Sciatic nerve (tissue), 2 donors: ENCODE measurements at places on chromosomes 12 and 14. TPM values are rescaled to one million over a fixed set of nuclear protein-coding genes. Genes with fewer than 3 reads are reported as not detected.

Gene CELA1
- total RNA-seq = not detected

Gene KITLG
- 32.1 TPM for total RNA-seq

Gene WNT1
- not detected for total RNA-seq

- DNase-seq = no peak
Observed at GRCh38 chr12:28059668-28060067, 87.1 kb upstream of the PTHLH start.

GRCh38 chr12:110744151-110744571, 1.5 kb upstream of the PPP1CC start:
- peak; percentile 70 for DNase-seq

Gene GLI1
- 47.7 TPM for total RNA-seq

GRCh38 chr14:68779761-68780323, 13.0 kb downstream of the ZFP36L1 start:
- DNase-seq = no peak

Gene LTBP2
- total RNA-seq = 93.0 TPM
